SK-MEL-5 (cell line): ENCODE measurements at places on chromosomes 4 and X.

DNA sequence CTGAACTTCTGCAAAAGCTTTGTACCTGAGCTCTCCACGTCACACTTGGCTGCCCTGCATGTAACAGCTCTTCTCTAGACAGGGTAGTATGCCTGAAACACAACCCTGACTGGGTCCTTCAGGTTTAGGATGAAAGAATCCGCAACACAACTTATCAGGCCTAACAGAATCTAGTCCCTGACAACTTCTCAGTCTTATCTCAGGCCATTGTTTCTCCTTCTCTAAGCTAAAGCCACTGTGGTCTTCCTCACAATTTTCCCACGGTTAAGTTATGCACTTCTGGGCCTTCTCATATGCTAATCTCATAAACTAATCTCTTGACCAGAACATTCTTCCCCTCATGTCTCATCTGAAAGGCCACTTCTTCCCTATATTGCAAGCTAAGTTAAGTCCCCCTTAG is 10.8 kb upstream of the TMPRSS11B start:
- DNase-seq, result no peak

- DNase-seq, result no peak
Measured at GRCh38 chr4:4408576-4409335, 21.9 kb downstream of the NSG1 start.

DNA sequence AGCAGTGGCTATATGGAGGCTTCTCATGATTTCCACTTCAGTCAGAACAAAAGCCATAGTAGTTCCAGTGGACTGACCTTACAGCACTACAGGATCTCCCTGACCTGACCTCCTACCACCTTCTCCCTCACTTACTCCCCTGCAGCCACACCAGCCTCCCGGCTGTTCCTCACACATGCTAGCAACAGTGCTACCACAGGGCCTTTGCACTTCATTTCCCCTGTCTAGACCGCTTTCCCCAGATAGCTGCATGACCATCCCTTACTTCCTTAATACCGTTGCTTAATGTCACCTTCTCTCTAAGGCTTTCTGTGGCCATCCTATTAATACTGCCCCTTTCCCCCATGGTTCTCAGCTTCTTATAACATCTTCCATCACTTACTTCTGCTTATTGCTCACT is 13.1 kb downstream of the GPKOW start:
- DNase-seq, result no peak

DNA sequence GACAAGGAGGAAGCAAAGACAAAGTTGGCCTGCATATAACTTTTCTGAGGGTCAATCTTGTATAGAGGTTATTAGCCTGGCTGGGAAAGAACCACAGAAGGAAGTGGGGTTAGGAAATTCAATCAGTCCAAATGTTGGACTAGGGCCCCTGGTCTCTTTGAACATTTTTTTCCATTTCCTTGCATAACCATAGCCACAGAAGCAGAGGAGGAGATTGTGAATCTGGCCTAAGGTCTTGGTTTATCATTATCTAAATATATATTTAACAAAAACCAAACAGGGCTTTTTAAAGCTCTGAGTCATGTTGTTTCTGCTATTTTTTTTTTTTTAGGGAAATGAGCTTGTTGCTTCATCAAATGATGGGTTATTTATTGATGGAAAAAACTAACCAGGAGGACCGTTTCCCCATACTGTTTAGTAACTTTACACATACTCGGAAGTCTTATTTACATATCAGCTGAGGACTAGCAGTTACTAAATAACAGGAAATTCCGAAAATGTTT is 97.7 kb upstream of the ACSL4 start:
- no peak for DNase-seq

DNA sequence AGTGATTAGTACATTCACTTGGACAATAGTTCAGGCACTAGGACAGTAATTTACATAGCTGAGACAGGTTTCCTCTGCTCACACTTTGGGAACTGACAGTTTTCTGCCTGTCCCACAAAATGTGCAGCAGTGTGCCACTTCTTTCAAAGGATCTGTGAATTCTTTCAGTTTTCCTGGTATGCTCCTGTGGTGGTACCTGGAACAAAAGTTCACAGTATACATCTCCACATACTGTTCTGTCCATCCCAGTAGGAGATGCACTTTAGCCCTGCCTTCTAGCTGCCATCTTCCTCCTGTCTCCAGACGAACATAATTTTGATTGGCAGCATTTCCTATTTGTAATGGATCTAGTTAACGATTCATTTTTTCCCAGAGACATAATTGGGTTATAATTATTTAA is 360.8 kb upstream of the CXorf51B start:
- DNase-seq, result no peak

GRCh38 chr4:32485956-32486355 is 1765.8 kb downstream of the PCDH7 start:
- peak; percentile 41 for DNase-seq

- DNase-seq, result peak; percentile 46
Measured at GRCh38 chrX:65451663-65452062, 82.9 kb downstream of the LAS1L start.

DNA sequence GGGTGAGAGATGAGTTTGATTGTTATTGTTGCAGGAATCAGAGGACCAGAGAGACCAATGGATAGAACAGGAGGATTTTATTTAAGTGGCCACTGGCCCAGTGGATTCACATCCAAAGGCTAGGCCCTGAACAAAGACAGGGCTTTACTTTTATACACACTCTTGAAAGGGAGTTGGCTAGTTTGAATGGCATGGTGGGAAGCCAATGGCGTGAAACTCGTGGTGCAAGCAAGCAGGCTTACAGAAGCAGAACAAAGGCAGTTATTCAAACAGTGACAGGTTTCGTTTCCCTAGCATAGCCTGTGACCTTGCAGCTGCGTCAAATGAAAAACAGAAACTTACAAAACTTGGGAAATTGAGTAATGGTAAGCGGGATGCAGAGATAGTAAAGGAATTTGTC is 110.2 kb upstream of the PRDX4 start:
- peak; percentile 10 for DNase-seq

DNA sequence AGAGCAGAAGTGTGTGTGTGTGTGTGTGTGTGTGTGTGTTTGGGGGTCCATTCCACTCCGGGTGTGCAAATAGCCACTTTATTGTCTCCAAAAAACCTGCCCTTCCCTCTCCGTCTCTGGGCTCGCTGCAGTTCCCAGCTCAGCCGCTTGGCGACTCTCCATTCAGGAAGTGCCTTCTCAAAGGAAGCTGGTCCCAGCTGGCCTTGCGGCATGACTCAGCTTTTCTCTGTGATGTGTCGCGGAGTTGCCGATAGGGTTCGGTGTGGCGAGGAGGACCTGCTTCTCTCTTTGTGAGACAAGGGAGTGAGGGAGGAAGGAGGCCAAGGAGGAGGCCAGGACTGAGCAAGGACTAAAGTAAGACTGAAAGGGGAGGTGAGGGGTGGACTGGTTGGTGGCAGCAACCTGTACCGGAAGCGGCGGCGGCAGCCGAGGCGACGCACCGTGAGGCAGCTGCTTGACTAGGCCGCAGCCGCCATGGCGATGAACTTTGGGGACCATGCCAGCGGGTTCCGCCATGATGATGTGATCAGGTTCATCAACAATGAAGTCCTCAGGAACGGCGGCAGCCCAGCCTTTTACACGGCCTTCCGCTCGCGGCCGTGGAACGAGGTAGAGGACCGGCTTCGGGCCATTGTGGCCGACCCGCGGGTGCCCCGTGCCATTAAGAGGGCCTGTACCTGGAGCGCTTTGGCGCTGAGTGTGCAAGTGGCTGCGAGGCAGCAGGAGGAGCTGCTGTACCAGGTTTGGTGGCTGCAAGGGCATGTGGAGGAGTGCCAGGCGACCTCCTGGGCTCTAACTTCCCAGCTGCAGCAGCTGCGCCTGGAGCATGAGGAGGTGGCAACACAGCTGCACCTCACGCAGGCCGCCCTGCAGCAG is at the start of gene TEX13C:
TEX13C (plus strand) TSS at position 226 of the 876 bp plus-strand sequence; CDS start at position 475, 249 bp downstream.
- no peak for DNase-seq

GRCh38 chr4:103375278-103375677 is 177.1 kb upstream of the CENPE start:
- DNase-seq, result no peak

DNA sequence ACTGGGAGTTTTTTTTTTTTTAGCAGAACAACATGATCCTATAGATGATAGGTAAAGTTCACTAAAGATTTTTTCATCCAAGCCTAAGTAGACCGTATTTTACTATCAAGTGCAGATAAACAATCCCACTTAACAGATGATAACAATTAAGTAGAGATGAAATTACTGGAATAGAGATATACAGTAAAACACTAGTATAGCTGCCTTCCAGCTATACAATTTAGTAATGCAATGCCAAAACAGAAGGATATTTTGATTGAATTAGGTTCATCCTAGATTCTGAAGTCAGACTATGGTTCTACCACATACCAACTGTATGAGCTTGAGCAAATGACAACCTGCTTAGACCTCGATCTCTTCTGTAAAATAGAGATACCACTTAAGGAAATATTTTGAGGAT is 24.3 kb downstream of the KLHL8 start:
- DNase-seq, result no peak

DNA sequence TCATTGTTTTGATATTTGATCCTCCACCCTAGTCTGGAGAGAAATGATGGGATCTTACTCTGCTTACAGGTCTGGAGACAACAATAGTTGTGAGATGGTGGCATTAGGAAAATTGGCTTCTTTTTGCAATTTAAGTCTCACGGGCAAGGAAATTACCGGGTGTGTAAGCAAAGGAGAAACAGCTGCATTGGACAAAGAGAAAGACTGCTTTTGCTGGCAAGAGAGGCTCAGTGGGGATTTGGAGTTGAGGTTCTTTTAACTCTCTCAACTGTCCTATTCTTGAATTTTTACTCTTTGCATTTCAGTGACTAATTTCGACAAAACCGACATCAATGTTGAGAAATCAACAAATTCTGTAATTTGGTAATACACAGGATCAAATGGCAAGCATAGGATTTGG is 2.3 kb upstream of the SERPINA7 start:
- DNase-seq, result no peak

GRCh38 chrX:47611489-47611888 is 8.2 kb downstream of the SYN1 start:
- no peak for DNase-seq

DNA sequence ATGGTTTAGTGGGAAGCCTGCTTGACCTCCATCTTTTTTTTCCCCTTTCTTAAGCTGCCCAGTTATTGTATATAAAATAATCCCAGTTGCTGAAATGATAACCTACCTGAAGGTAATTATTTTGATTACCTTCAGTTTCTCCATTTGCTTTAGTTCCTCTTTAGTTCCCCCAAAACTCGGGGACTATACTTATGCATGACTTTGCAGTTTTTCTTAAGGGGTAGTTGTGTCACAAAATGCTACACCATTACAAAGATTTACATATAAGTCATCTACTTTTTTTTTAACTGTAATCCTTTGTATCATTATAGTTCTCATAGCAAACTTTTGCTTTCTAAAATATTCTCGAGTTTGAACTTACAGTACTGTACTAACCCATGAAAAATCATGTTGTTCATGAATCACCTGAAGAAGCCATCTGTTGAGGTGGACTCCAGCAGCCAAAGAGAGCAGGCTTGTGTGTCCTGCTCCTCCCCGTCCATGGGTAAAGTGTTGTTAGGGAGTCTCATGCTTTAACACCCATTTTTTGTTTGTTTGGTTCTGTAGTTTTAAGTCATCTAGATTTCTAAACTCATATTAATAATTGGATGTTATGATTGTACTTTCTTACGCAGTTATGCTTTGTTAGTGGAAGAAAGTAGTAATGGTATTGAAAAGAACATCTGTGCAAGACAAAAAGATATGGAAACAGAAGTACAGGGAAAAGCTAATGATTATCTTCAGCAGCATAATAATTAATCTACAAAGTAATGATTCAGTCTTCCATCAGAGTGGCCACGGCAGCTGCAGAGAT is 34.6 kb downstream of the HADH start:
- DNase-seq, result no peak

- DNase-seq, result peak; percentile 38
Measured at GRCh38 chr4:90095000-90095399, 32.2 kb upstream of the CCSER1 start.

DNA sequence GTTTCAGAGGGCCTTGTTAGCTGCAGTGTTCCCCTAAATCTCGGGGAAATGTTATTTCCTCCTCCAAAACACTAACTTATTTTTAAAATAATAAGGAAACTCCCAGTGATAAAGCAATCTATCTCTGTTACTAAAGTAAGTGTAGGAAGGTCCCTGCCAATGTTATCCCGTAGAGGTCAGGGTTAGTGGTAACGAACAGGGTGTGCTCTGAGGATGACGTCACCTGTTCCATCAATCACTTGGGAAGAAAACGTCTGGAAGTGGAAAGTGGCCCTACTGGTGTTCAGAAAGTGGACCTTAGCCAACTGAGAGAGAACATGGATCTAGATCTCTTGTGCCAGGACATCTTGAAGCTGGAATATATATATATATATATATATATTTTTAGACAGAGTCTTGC is 249.5 kb downstream of the BCOR start:
- no peak for DNase-seq

GRCh38 chr4:150849016-150849415 is 166.1 kb downstream of the LRBA start:
- DNase-seq, result no peak

GRCh38 chrX:41333003-41333743 is 789 bp upstream of the DDX3X start:
- peak; percentile 79 for DNase-seq

DNA sequence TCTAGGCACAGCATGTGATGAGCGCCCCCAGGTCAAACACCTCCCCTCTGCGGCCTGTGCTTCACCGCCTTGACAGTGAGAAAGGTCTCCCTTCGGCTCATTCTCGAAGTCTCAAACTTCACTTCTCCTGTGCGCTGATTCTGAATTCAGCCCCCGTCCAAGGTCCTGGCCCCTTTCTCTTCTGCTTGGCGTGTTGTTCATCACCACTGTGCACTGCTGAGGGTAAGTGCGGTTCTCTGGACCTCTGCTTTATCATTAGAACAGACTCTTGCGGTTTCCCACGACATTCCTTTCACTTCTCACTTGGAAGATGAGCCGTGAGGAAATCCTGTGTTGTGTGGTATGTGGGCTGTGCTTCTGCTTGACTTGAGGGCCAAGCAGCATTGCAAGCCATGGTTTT is 11.9 kb downstream of the HTT-AS start:
- DNase-seq, result no peak

DNA sequence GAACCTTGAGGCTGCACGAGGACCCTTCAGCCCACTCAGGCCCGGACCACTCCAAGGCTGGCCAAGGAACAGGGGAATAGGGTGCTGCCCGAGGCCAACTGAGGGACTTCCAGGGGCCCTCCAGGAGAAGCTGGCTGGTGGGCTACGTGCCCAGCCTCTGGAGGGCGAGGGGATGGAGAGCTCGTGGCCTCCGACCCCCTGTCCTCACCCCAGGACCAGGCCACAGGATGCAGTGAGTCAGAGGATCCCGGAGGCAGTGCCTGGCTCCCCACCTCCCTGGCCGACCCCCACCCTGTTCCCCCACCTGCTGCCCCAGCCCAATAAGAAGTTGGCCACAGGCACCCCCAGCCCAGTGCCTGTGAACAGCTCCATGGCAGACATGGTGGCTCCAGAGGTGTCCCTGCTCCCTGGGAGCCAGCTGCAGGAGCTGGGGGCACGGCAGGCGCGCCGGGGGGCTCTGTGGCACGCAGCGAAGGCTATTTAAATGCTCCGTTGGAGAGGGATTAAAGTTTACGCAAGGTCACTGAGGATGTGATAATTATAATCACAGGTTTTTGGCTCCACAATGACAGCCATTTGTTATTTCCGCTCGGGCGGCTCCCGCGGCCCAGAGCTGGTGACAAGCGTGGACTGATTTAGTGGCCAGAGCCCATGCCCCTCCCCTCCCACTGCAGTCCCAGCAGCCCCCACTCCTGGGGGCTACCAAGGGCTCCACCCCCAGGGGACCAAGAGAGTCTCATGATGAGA is 95.7 kb upstream of the NKX1-1 start:
- no peak for DNase-seq

GRCh38 chr4:56460085-56460484 is 7.3 kb upstream of the SRP72 start:
- DNase-seq, result no peak

- DNase-seq, result no peak
Measured at GRCh38 chrX:71052721-71053120, 15.4 kb downstream of the SNX12 start.

- peak; percentile 90 for DNase-seq
Measured at GRCh38 chrX:68534691-68535090, 35.8 kb downstream of the YIPF6 start.
